ENCODE measurements at places on chromosomes 4 and X. TPM values are rescaled to one million over a fixed set of nuclear protein-coding genes. Genes with fewer than 3 reads are reported as not detected.
A peak's percentile ranks its signal among the peaks of the same experiment; 100 is the strongest.

DNA sequence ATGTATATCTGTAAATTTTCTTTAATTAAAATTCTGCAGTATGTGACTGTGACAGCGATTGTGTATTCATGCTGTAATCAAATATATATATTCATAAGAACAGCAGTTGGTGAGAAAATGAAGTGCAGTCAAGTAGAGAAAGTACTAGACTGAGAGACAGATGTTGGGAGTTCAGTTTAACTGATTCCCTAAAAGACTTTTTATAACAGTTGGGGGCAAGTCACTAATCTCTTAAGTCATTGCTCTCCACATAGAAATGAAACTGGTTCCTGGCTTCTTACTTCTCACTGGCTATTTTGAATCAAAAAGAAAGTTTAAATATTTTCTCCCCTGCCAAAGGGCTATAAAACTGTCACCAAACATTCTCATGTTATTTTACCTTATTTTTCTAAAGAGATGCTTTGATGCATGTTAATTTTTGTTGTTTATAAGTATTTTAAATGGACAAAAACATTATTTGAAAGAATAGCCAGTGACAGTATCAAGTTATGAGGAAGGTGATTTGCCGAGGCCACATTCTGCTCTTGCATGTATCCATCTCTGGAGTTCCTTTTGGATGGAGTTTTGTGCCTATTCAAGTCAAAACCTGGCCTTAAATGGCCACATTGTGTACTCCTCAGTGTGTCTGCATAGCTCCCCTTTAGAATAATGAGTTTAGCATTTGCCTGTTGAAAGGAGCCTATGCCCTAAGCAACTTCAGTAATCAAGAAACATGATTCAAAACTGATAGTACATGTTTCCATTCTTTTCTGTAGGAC is 30.8 kb downstream of the EXOC1 start:
- no peak for DNase-seq

DNA sequence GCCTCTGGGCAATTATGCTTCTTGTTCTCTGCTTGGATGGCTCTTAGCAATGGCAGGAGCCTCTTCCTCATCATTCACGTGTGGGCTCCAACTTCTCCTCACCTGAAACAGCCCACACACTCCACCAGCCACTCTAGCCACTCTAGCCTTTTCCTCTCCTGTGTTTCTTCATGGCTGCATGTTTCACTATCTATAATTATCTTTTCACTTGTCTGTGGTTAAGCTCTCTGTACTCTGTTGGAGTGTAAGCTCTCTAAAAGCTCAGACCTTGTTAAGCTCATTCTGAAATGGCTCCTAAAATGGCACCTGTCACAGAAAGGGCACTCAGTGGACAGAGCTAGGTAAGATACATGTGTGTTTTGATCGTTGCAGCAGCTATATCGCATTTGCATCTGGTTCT is 80.0 kb downstream of the SH3KBP1 start:
- no peak for DNase-seq

DNA sequence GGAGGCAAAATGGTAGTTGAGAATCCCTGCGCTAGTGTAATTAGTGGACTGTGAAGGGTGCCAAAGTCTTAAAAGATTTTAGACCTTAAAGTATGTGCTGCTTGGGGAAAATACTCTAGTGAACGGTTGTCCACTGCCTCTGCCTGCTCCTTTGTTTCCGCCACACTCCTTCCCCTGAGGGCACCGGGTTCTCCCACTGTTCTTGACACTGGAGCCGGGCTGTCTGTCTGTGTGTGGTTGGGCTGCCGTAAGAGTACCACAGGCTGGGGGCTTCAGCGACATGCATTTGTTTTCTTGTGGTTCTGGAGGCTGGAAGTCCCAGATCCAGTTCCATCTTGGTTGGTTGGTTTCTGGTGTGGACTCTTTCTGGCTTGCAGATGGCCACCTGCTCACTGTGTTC is 76.2 kb downstream of the CLDN34 start:
- DNase-seq, result no peak

GRCh38 chr4:51855751-51856150 is 12.8 kb downstream of the DCUN1D4 start:
- DNase-seq, result no peak

- no peak for DNase-seq
Observed at GRCh38 chr4:100083289-100083688, 107.0 kb downstream of the DDIT4L start.

- DNase-seq, result no peak
Observed at GRCh38 chr4:102299354-102300107, 45.8 kb downstream of the SLC39A8 start.

- no peak for DNase-seq
Observed at GRCh38 chr4:108116423-108117168, 52.1 kb downstream of the LEF1 start.

- no peak for DNase-seq
Observed at GRCh38 chr4:6052679-6053078, 34.4 kb upstream of the C4orf50 start.

GRCh38 chr4:184475096-184475461 is 729 bp upstream of the IRF2 start:
- peak; percentile 75 for DNase-seq

DNA sequence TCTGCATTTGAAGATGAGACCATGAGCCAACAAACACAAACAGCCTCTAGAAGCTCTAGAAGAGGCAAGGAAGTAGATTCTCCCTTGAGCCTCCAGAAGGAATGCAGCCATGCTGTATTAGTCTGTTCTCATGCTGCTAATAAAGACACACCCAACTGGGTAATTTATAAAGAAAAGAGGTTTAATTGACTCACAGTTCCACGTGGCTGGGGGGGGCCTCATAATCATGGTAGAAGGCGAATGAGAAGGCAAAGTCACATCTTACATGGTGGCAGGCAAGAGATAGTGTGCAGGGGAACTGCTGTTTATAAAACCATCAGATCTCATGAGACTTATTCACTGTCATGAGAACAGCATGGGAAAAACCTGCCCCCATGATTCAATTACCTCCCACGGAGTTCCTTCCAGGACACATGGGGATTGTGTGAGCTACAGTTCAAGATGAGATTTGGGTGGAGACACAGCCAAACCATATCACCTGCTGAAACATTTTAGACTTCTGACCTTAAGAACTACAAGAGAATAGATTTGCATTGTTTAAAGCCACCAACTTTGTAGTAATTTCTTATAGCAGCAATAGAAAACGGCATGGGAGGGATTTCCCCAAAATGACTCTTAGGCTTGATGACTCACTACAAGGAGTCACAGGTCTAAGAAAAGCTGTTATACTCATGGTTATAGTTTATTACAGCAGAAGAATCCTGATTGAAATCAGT is 284.4 kb upstream of the SFRP2 start:
- DNase-seq, result no peak

DNA sequence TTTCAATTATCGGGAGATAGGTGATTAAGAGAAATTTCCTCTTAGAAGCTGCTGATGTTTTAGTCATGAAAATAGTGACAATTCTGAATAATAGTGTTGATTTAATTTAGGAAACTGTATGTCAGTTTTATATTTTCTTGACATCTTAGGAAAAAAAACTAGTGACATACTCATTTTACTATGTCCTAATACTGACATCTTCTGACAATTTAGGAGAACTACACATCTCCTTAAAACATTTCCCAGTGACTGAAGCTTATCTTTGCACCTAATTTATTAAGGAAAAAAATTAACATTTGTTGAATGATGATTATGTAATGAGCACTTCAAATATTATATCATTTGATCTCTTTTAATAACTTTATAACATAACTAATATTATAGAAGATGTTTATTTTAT is 42.0 kb upstream of the RBMXL3 start:
- no peak for DNase-seq

GRCh38 chrX:120791013-120791643 is 84.5 kb downstream of the CT47B1 start:
- peak; percentile 56 for DNase-seq

- DNase-seq, result no peak
Observed at GRCh38 chr4:26212528-26212927, 108.3 kb upstream of the RBPJ start.

DNA sequence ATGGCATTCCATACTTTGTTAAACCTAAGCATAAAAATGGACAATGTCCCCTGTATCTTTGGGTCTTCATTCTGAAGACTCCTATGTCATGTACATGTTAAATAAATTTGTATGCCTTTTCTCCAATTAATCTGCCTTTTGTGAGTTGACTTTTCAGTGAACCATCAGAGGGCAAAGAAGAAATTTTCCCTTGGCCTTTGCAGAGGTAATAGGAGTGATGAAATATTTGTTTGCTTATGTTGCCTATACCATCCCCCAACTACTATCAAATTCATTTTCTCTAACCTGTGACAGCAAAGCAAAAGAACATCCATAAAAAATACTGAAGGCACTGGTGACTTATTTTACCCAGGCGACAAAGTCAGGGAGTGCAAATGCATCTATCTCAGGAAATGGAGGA is 18.2 kb downstream of the NAAA start:
- no peak for DNase-seq

DNA sequence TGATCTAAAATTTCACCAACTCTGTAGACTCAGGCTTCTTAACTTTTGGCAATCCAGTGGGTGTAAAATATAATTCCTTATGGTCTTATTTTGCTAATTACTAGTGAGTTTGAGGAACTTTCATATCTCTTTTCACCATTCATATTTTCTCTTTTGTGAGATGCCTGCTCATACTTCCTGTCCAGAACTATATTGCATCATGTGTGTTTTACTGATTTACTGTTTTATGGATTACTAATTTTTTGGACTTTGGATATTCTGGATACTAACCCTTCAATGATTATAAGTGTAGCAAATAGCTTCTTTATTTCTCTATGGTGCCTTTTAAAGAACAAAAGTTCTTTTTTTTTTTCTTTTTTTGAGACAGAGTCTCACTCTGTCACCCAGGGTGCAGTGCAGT is 20.6 kb downstream of the GSX2 start:
- DNase-seq, result no peak

DNA sequence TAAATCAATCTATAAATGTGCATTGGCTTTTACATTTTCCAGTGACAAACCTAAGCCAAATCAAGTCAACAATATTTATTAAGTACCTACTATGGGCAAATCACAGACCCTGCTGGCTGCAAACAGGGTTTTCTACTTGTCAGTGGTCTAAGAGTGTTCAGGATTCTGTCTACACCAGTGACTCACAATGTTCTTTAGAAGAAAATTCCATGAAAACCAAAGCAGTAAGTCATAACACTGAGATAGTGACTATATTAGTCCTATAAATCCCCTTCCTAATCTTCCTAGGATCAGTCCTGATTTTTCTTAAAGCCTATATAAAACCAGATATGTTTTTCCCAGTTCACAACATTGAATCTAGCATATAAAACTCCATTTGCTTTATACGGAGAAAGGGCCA is 69.7 kb downstream of the PPP3CA start:
- DNase-seq, result no peak

DNA sequence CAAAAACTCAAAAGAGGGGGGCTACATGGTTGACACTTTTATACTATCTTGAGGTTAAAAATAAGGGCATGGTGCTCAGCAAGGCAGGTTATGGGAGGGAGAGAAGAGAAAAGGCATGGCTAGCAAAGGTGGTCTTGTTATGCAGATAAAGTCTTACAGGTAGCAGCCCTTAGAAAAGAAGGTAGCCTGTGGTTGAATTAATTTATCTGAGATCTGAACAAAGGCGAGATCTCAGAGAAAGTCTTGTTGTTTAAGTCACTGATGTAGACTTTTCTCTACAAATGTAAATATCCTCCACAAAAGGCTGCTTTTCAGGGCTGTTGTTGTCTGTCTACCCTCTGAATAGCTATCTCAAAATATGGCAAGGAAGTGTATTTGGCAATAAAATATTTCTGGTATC is 1250.4 kb downstream of the PCDH18 start:
- no peak for DNase-seq

- no peak for DNase-seq
Observed at GRCh38 chr4:42452823-42453222, 55.5 kb downstream of the SHISA3 start.

DNA sequence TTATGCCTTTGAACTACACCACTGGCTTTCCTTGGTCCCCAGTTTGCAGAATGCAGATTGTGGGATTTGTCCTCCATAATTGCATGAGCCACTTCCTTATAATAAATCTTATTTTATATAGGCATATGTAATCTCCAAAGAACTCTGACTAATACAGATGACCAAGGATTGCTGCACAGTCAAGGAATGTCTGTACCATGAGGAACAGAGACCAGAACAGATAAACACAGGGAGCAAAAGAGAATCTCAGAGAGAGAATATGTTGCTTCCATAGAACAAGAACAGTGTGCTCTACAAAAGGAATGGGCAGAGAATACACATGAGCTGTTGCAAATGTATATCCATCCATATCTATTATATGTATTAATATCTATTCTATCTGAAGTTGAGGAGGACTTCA is 111.1 kb downstream of the ADRA2C start:
- no peak for DNase-seq

DNA sequence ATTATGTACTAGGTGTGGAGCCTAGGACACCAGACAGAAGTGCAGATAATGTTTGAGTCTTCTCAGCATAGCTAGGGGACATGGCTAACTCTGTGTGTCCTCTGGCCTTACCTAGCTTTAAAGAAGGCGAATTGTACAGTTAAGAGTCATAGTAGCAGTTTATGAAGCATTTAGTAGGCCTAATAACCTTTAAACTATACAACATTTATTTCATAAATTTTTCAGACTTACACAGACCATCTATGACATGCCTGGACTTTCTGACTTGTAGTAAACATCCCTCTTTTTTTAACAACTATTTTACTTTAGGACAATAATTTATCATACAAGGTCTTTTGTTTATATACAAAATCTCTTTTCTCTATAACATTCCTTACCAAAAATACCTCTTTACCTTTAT is 37.4 kb downstream of the ETNPPL start:
- DNase-seq, result no peak

DNA sequence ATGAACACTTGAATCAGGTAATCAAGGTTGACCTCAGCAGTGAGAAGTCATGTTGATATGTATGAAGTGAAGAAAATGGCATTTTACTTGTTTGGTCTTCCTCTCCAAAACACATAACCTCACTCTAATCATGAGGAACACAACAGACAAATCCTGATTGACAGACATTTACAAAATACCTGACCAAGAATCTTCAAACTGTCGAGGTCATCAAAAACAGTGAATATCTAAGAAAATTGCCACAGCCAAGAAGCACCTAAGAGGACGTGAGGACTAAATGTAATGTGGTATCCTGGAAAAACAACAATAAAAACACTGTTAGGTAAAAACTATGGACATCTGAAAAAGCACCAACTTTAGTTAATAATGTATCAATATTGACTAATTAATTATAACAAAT is 129.5 kb upstream of the MAGEB18 start:
- DNase-seq, result no peak

DNA sequence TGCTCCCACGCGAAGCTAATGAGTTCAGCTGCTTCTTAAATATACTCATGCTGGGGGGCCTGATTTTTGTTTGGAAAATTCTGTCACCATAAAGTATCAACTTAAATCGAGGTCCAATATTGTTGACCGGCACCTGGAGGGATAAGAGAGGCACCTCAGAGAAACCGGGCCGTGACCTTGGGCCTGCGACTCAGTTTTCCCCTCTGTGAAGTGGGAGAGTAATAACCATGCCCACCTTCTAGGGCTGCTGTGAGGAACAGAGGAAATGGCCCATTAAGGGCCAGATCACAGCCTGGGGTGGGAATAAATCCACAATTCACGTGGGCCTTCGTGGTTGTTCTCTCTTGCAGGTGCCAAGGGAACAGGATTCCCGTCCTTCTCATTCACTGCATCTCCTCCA is 39.4 kb downstream of the ZBTB49 start:
- DNase-seq, result no peak

AMER1 gene
- 6.6 TPM for total RNA-seq

CRMP1 gene
- 1.6 TPM for total RNA-seq

VCX3A gene
- not detected for total RNA-seq

COX7B2 gene
- total RNA-seq, result not detected

ODAPH gene
- total RNA-seq, result not detected

NDNF gene
- total RNA-seq, result 0.70 TPM

VCX2 gene
- total RNA-seq, result not detected

FAT4 gene
- total RNA-seq, result 5.0 TPM

GAB3 gene
- total RNA-seq, result 5.4 TPM

SULT1E1 gene
- total RNA-seq, result 8.3 TPM

Measured in Peyer's patch (tissue), 4 donors.